Naive thymus-derived CD4-positive, alpha-beta T cell (primary cell): ENCODE measurements at places on chromosomes 1 and 21. TPM values are rescaled to one million over a fixed set of nuclear protein-coding genes. Genes with fewer than 3 reads are reported as not detected.

Gene SMCP
- total RNA-seq, result not detected

Gene MYOG
- total RNA-seq, result not detected

Gene CFHR5
- total RNA-seq, result not detected in 2 replicates

DNA sequence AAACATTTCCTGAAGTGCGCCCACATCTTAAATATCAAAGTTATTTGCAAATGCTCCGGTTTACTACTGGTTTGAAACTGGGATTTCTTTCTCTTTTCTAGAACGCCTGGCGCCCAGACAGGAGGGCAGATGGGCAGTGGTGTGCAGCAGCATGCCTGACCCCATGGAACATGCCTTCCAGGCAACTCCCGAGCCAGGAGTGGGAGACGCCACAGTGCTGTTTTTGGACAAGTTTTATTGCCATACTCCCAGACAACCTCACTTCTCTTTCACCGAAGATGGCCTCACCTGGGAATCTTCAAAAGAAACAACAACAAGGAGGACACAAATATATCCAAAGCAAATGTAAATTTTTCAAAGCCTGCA is 21.5 kb downstream of the UBE2G2 start:
- no peaks in the 10 kb centered on the region for H3K4me1 ChIP-seq
- peaks cover 5% of the 10 kb centered on the region for H3K36me3 ChIP-seq
- no peak overlapping the region for H3K4me3 ChIP-seq
- DNase-seq, result no peak

- no peak for DNase-seq
- H3K36me3 ChIP-seq, result no peaks in the 10 kb centered on the region
- H3K4me1 ChIP-seq, result no peaks in the 10 kb centered on the region
- no peaks in the 10 kb centered on the region for H3K27me3 ChIP-seq
Observed at GRCh38 chr1:245673881-245674414, 519.2 kb downstream of the KIF26B start.

- no peaks in the 10 kb centered on the region for H3K4me1 ChIP-seq
- no peaks in the 10 kb centered on the region for H3K27me3 ChIP-seq
- no peaks in the 10 kb centered on the region for H3K36me3 ChIP-seq
- H3K27ac ChIP-seq, result no peak overlapping the region
- no peak for DNase-seq
Observed at GRCh38 chr1:190476806-190477205, 858 bp downstream of the BRINP3 start.
